Right atrium auricular region (tissue), 2 donors: ENCODE measurements at places on chromosomes 5 and 9. TPM values are rescaled to one million over a fixed set of nuclear protein-coding genes. Genes with fewer than 3 reads are reported as not detected.

DNA sequence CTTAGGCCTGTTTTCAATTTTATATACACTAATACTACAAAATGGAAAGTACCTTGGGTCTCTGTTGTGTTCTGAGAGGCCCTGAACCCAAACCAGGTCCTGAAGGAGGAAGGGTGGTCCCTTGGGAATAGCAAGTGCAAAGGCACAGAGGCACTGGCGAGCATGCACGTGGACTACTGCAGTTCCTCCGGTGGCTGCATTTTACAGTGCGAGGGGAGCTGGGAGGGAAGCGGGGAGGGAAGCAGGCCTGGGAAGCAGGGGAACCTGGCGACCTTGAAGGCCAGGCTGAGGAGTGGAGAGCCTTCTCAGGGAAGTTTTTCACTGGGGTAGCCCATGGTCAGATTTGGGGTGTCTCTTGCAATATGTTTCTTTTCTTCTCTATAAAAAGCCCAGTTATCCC is 33.9 kb downstream of the MORN5 start:
- H3K27ac ChIP-seq, result no peak overlapping the region
- no peaks in the 10 kb centered on the region for H3K36me3 ChIP-seq

The DUSP1 gene
- 804 TPM for total RNA-seq

The HMMR gene
- 0.43 TPM for total RNA-seq

The RGS7BP gene
- 3.6 TPM for total RNA-seq

The CDKN2B gene
- total RNA-seq, result 3.9 TPM

The PCDHGC4 gene
- total RNA-seq, result 1.7 TPM

DNA sequence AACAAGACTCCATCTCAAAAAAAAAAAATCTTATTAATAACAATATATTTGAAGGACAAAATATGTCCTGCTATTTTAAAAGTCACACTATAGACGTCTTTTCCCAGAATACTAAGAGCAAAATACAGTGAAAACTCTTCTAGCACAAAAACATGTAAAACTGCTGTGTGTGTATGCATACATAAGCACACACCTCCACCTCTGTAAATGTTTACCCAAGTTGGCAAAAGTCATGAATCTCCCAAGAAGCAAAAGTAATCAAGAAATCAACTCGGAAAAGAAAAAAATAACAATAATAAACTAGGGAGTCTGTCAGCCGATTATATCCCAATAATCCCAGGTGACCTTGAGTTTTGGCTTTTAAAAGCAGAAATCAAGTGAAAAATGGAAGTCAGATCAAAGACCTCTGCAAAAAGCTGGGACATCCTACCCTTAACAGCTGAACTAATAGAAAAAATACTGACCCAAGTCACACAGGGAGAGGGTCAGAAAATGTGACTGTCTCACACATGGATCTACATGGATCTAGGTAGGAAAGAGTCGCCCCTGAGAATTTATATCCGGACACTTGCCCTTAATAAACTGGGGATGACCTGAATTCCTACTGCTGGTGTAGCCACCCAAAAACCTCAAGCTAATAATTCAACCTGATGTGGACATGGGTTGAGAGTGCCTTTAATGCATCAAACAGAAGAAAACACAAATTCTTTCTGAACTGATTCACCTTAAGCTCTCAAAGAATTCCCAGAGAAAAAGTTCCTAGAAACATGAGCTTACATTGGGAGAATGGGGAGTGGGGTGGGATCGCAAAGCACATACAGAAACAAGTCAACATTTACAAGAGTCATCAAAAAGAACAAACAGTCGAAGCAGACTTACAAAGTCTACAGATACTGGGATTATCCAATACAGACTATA is 29.9 kb downstream of the LPAR1 start:
- no peaks in the 10 kb centered on the region for H3K4me1 ChIP-seq
- H3K27me3 ChIP-seq, result no peaks in the 10 kb centered on the region
- no peaks in the 10 kb centered on the region for H3K36me3 ChIP-seq
- no peak overlapping the region for H3K27ac ChIP-seq

DNA sequence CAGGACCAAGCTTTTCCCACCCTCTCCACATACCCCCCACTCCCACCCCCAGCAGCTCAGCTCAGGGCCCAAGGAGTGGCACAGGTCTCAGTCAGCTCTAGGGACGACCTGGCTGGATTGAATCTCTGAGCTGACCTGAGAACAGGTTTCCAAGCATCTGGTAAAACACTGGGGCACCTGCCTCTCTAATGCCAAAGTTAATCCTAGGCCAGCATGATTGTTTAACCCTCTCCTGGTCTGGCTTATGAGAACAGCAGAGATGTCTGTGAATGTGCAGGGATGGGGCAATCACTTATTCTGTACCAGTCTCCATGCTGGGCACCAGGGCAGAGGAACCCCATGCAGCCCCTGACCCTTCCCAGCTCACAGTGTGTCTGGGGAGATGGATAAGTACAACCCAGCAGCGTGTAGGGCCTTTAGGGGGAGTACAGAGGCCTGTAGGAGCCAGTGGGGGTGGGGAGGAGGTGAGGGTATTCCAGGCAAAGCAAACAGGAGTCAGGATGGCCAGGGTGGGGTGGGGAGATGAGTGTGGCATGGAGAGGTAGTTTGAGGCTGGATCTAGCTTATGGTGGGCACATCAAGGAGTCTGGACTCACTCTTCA is 678 bp upstream of the KIF12 start:
- peaks cover 16% of the 10 kb centered on the region for H3K4me1 ChIP-seq
- DNase-seq, result no peak
- no peak overlapping the region for H3K4me3 ChIP-seq
- H3K27ac ChIP-seq, result no peak overlapping the region
- no peaks in the 10 kb centered on the region for H3K36me3 ChIP-seq
